ENCODE measurements at places on chromosomes 3 and 15.

DNA sequence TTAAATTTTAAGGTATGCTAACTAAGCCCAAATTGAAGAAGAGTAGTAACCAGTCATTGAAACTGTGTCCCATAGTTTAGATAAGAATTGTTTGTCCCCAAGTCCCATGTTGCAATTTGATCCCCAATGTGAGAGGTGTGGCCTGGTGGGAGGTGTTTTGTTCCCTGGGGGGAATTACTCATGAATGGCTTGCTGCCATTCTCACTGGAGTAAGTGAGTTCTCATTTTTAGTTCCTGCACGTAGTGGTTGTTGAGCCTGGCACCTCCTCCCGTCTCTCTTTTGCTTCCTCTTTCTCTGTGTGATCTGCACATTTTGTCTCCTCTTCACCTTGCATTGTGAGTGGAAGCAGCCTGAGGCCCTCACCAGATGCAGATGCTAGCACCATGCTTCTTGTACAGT, 1271.0 kb downstream of the NSUN3 start:
- DNase-seq: no peak

GRCh38 chr15:72735111-72735510, 48.4 kb downstream of the ADPGK start:
- no peak for DNase-seq

DNA sequence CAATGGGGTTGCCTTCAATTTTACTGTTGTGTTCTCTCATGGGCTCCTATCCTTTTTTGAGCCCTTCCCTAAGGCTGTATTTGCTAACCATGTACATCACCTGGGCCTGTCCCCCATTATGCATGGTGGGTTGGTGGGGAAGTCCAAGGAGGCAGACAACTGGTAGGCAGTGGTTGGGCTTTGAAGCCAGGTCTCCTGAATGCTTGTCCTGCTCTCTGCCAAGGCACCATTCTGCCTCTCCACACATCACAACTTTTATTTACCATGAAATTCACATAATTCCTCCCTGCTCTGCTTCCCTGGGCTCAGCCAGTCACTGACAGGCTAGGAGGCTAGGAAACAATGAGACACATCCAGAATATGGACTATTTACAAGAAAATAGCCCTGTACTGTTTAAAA, 41.0 kb upstream of the COPB2 start:
- no peak for DNase-seq

DNA sequence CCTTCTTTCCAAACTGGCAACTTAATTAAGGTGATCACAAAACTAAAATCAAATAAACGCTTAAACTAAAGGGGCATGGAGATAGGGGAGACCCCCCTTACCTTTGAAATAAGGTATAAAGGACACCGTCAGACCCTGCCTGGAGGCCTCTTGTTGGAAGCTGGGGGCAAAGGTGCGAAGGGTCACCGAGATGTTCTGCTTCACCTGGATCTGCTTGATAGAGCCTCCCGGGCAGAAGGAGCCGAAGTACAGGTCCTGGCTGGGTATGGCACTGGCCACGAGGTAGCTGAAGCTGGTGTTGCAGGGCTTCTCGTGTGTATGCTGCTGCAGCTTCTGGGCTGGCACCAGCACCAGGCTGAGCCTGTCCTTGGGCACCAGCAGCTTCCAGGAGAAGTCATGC, 53.0 kb downstream of the CDCP1 start:
- no peak for DNase-seq

DNA sequence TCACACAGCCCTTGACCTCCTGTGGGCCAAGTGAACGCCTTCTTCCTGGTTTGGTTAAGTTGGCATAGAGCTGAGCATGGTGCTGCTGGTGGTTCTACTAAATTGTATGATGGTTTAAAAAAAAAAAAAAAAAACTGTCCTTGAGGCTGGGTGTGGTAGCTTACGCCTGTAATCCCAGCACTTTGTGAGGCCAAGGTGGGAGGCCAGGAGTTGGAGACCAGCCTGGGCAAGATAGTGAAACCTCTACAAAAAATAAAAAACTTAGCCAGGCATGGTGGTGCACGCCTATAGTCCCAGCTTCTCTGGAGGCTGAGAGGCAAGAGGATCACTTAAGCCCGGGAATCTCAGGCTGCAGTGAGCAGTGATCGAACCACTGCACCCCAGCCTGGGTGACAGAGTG, 58.9 kb upstream of the FLNB start:
- DNase-seq: no peak

GRCh38 chr15:56468401-56468800, 3.5 kb upstream of the MNS1 start:
- DNase-seq: peak; percentile 84

DNA sequence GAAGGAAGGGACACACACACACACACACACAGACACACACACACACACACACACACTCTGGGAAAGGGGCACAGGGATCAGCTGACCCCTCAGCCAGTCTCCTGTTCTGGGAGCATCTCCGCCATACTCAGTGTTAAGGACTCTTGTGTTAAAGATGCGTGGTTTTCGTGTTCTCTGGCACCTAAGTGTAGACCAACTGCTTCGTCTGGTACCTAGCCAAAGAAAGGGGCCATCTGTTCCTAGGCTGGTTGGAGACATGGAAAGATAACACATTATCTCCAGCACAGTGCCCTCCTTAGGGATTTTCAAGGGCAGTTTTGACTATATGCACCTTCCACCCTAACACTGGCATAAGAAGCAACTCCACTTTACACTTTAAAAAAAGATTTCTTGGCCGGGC, 65.1 kb downstream of the EPHB1 start:
- no peak for DNase-seq

DNA sequence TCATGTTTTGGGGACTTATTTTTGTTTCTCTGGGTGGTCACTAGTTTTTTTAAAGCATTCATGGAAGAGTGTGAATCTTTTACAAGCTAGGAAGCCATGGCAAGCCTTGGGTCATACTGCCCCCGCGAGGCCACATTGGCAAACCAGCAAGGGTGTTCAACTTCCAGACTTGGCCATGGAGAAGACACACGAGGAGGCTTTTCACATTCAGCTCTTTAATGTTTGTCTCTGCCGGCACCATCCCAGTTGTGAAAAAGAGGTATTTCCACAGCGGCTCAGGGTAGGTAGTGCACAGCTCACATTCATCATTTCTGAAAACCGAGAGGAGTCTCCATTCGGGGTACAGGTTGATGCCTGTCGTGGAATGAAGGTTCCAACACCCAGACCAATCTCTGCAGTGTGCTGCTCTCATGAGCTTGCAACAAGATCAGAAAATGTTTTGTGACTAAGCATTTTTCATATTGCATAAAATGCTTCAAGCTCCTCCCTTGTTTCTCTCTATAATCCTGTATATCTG, 7.7 kb downstream of the CCR5 start:
- DNase-seq: peak; percentile 86

GRCh38 chr15:82275410-82275809, 12.8 kb downstream of the SAXO2 start:
- DNase-seq: no peak

GRCh38 chr15:48946074-48946839, 17.5 kb downstream of the SHC4 start:
- no peak for DNase-seq
